Stimulated activated CD4-positive, alpha-beta T cell treated with anti-CD3 and anti-CD28 coated beads, Interleukin-2, amount 100 ng/mL, for 48 hours (primary cell): ENCODE measurements at places on chromosomes 7 and 10.

DNA sequence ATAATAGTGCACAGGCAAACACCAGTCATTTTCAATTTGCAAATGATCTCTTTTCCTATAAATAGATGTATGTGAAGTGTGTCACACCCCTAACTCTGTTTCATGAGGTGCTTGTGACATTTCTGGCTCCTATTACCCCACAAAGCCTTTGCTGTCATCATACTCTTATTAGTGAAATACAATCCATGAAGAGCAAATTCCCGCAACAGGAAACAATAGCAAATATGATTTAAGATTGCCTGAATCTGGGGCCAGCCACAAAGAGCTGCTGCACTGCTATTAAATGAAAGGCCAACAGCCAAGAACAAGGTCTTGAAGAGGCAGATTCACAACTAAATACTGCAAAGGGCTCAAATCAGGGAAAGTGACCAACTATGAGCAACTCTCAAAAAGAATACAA, 96.3 kb upstream of the CAV2 start:
- no peak for DNase-seq

DNA sequence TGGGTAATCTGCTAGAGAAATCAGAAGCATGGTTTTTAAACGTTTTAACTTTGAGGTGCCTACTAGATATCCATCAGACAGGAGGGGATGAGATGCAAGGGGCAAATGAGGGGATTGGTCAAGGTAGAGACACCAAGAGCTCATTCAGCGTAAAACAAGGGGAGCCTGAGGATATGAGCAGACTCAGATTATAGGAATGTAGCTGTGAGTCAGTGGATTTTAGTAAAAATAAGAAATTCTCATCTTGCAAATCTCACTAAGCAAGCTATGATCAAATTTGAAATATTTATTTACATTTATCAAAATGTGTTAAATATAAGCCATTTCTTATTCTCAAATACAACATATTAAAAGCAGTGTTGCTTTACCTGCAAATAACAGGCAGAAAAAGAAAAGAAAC, 21.4 kb upstream of the TFEC start:
- DNase-seq: no peak

DNA sequence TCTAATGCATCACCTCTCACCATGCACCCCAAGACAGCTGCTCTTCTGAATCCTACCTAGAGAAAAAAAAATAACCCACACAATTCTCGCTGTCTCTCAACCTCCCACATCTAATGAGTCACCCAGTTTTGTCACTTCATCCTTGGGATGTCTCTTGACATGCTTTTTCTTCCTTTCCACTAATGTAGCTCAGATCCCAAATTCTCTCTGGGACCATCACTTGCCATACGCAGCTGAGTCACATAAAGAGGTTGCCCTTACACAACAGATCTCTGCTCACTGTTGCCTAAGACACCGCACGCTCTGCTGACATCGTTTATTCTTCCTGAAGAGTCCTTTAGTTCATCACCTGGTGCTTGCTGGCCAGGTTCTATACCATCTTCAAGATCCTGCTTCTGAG, 606.0 kb upstream of the GALNT17 start:
- DNase-seq: no peak

DNA sequence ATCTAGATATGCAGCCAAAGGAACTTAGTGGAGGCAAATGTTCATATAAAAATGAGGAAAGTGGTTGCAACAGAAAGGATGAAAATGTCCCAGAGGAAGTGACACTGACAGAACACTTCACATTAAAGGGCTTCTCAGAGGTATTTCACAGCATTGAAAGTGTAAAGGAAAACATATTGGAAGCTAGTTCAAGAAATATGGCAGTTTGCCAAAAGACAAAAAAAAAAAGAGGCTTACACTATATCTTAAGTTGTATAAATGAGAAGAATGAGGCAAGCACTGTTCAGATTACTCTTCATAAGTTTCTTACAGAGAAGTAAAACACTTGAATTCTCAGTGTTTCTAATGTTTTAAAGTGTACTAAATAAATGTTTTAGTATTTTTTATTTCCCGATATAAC, 20.1 kb downstream of the RUNDC3B start:
- no peak for DNase-seq

- DNase-seq: no peak
These were observed 7.6 kb upstream of the ENTPD1 start for GRCh38 chr10:95748349-95748748.

DNA sequence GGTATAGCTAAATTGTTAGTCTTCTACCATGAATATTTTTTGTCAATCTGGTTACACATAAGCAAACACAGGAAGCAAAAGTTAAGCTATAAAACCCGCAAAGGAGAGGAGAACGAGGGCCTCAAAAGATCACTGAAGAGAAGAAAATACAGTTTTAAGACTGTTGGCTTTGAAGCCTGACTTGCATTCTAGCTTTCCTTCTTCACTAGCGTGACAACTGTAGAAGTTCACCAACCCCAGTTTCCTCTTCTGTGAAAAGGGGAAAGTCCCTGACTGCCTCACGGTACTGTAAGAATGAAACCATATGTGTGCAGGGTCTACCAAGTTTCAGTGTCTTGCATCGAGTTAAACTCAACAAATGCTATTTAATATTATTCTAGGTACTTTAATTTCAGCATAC, 7.5 kb upstream of the LRRN3 start:
- peak; percentile 34 for DNase-seq

GRCh38 chr7:47373871-47374451, 207.9 kb downstream of the TNS3 start:
- DNase-seq: no peak

DNA sequence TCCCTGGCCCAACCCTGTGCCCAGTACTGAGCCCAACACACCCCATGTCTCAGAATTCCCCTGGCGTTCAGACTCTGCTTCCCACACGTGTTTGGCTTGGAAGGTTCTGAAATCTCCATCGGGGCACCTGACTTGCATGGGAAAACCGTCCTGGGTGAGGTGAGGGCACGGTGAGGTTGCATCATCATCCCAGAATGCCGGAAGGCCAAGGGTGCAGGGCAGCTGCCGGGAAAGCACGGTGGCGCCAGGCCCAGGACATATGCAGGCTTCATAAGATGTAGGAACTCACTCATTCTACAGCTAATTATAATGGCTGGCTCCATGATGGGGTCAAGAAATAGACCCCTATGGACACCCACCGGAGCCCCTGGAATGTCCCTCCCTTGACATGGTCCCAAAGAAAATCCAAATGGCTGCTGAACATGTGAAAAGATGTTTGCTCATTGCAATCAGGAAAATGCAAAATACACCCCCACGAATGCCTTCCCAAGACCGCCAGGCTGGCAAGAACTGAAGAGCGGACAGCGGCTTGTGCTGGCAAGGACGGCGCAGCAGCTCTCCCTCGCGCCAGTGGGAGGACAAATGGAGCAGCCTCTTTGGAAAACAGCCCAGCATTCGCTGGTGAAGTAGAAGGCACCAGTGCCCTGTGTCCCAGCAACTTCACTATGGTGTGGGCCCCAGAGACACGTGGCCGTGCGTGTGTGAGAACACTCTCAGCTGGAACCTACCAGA, 2.3 kb downstream of the KNDC1 start:
- DNase-seq: no peak

DNA sequence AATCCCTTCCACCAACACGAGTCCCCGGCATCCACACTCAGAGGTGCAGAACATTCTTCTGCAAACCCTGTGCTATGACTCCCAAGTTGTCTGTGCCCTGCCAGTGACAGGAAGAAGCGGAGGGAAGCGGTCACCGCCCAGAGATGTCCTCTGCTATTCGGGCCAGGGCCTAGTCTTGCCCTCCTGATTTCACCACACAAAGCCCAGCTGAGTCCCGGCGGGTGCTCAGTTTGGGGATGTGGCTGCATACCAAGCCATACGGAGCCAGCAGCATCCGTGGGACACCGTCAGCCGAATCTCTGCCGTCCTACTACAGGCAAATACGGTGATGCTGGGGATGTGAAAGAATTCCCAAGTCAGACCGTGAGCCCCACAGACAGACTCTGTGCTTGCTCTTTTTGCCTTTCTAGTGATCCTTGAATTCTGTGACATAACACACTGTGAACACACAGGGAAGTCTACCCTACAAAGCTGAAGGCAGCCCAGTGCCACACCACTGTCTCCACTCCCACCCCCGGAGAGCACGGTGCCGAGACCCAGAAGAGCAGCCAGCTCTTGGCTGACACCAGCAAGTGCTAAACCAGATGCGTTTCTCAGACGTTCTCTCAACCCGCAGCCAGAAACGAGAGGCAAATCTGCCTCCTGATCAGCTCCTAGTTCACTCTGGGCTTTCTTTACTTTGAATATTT, 2.0 kb downstream of the STK32C start:
- DNase-seq: no peak

- no peak for DNase-seq
These were observed 16.0 kb downstream of the IL2RA start for GRCh38 chr10:6045878-6046772.

DNA sequence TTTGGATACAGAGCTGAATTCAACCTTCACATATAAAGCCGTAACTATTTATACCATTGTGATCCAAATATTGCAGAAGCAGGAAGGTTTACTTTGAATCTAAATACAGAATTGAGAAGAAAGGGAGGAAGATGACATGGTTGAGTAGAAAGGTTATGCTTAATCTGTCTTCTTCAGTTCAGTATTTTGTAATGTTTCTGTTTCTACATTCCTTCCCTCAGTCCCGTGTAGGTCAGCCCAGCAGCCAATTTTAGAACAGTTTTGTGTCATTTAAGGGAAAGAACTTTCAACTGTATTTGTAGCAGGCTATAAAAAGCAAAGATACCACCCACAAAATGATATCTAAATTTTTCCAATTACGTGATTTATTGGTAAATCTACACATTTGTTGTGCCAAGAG, 97.4 kb downstream of the CPED1 start:
- DNase-seq: no peak

DNA sequence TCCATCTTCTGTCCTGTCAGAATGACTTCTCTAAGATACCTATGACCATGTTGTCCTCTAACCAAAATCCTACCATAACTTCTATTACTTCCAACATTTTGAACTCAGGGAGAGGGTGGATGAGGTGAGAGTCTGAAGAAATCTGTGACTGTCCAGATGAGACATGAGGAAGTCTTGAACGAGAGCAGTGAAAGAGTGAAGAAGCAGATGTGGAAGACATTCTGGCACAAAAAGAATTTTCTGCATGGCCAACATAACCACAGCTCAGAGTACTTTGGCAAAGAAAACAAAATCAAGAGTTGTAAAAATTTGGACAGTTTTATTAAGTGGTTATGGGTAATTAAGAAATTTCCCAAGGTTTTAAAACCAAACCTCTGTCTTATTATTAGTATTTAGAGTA, 141.6 kb downstream of the CPEB3 start:
- no peak for DNase-seq

DNA sequence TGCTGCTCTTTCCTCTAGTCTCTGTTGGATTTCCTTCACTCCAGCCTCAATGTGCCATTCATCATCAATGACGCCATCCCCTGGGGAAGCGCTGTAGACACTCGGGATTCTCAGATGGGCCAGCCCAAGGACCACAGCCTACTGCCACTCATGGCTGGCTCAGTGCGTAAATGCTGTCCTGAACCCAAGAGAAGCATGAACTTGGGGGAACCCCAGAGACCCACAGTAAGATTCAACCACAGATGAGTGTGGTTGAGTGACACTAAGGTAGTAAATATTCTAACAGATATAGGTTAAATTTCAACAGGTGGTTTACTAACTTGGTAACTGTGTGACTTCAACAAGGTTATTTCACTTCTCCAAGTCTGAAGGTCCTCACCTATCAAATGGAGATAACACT, 304.1 kb downstream of the GRM8 start:
- DNase-seq: no peak

DNA sequence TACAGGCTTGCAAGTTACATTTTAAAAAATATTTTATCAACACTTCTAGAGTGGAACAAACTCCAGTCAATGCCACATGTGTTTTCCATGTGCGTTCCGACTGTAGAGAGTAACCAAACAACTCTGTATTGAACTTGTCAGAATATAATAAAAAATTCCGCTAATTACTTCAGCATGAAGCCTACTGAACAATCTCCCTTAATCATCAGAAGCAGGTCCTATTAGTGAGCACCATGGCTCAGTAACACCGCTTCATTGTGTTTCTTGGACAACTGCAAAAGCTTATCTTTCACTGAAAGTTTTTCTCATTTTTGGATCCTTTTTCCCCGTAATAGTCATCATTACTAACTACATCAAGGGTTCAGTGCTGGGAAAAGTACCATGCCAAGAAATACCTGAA, 117.0 kb downstream of the MKX start:
- no peak for DNase-seq

GRCh38 chr10:91123261-91123660, 97.2 kb upstream of the PCGF5 start:
- DNase-seq: no peak

GRCh38 chr10:9096288-9096687, 1041.8 kb downstream of the GATA3 start:
- DNase-seq: no peak

DNA sequence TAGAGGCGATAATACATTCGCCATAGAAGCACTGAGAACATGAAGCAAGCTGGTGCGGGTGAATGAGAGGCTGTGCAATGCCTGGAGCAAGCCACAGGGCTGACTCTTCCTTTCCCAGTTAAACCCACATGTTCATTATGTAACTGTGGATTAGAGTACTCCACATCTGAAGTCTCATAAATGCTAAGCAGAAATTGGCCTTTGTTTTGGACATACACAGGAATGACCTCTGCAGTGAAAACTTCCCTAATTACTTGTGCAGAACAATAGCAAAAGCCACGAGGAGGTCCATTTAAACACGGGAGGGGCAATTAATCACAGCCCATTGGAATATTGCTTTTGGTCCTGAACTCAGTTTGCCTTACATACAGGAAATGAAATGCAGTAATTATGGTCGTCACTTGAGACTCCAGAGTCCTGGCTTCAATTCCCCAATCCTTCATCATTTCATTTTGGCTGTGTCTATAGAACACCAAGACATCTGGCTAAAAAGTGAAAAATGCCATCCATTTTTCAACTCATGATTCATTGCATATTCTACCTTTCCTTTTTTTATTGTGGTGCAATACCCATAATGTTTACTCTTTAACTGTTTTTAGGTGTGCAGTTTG, 78.7 kb upstream of the CXCL12 start:
- DNase-seq: no peak

GRCh38 chr10:126661841-126662515, 8.5 kb downstream of the C10orf90 start:
- DNase-seq: no peak

GRCh38 chr7:77271766-77272165, 72.1 kb upstream of the FGL2 start:
- no peak for DNase-seq

- DNase-seq: no peak
These were observed 120.8 kb upstream of the HPS1 start for GRCh38 chr10:98567391-98568133.

- no peak for DNase-seq
These were observed 166.7 kb upstream of the BET1 start for GRCh38 chr7:94170836-94171235.

- no peak for DNase-seq
These were observed 39.7 kb upstream of the GPR141 start for GRCh38 chr7:37643876-37644275.

GRCh38 chr10:69874449-69874848, 72.7 kb downstream of the COL13A1 start:
- DNase-seq: no peak

GRCh38 chr7:152411389-152411788, 24.4 kb downstream of the KMT2C start:
- no peak for DNase-seq
